ENCODE measurements at places on chromosomes 4 and X.

GRCh38 chr4:119728692-119729593 lies 100.3 kb upstream of the PDE5A start:
- no peak for DNase-seq

GRCh38 chrX:96721354-96721753 lies 36.7 kb downstream of the DIAPH2 start:
- no peak for DNase-seq

GRCh38 chrX:133005042-133005441 lies 46.6 kb upstream of the HS6ST2 start:
- DNase-seq: no peak

GRCh38 chr4:4855301-4856070 lies 4.0 kb upstream of the MSX1 start:
- no peak for DNase-seq

GRCh38 chrX:31209005-31209628 lies 137.3 kb upstream of the FTHL17 start:
- DNase-seq: no peak

DNA sequence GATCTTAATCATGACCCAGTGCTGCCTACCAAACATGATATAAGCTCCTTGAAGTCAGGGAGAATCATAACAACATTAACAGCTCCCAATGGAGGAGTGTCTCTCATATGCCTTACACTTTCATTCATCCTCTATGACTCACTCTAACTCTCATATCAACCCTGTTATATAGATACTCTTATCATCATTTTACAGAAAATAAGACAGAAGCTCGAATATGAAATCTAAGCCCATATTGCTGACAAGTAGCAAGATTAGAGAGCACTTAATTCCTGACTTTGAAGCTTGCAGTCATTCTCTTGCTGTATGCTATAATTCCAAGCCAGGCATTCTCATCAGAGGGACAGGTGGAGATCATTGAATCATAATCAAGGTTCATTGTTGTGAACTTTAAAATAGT lies 476.7 kb upstream of the ATOH1 start:
- no peak for DNase-seq

- DNase-seq: no peak
Measured at GRCh38 chrX:84974803-84975202, 28.9 kb upstream of the APOOL start.

GRCh38 chr4:66777097-66777496 lies 768.2 kb downstream of the CENPC start:
- DNase-seq: no peak

GRCh38 chrX:131072871-131073571 lies 14.9 kb downstream of the ARHGAP36 start:
- no peak for DNase-seq

All from effector CD8-positive, alpha-beta T cell (primary cell).